ENCODE measurements at places on chromosomes 7 and 10.
A peak's percentile ranks its signal among the peaks of the same experiment; 100 is the strongest.

DNA sequence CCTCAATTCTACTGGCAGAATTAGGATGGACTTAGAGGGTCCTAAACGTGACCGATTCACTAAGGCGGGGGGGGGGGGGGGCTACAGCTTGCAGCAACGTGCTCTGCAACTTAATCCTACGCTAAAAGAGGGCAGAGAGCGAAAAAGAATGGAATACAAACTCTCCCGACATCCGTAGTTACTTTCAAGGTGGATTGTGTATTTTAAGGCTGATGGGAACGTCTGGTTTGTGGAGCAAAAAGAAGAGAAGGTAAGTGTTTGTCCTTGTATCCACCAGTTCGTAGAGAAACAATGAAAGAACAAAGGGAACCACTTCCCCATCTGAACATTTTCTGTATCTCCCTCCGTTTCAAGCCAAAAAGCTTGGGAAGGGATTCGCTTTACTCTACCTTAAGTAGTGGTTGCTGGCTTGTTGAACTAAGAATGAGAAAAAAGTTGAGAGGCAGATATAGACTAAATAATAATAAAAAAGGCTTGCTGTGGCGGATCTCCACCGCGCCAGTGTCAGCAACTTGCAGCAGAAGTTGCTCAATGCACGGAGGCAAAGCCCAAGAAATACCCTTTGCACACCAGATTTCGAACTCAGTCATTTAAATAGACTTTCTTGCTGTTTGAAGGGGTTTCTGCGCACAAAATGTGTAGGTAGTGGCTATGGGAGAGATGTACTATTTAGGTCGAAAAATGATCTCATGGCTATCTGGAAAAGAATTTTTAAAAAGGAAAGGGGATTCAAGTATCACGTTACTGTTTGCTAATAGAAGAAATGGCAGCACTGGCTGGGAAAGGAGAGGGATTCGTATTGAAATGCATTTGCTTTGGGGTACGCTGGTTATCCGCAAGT is 736 bp downstream of the SKIDA1 start:
- H3K4me3 ChIP-seq = peak overlapping the region; percentile 77
- no peaks in the 10 kb centered on the region for H3K27me3 ChIP-seq
- no peak for DNase-seq
- H3K36me3 ChIP-seq = no peaks in the 10 kb centered on the region

DNA sequence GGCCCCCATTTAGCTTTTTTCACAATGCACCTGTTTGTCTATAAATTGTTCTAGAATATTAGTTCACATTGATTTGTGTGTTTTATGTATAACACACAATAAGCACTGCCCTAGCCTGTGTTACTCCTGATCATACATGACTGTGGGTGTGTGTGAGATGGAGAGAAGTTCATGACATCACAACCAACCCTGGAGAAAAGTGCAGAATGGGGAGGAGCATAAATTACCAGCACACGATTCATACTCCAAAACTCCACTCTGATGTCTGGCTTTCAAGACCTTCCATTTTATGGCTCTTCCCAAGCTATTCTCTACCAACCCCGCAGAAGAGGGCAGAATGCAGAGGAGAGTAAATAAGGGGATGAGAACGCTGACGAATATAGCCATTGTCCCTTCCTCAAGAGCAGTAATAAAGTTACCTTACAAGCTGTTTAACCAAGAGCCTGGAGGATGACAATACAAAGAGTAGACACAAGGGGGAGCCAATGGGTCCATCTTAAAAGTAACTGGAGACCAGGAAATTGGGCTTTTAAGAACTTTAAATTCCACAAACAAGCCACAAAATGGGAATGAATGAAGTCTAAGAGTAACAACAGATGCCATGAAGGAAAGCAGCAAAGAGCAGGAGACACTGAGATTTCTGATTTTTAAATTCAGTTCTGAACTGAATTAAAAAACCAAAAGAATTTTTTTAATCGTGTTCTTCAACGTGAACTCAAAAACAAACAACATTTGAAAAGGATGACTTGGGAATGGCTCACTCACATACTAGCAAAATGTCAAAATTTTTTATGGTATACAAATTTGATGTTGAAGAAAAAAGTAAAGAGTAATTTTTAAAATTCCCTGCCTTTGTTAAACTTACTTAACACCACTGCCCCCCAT is 159.6 kb downstream of the PARD3 start:
- H3K4me3 ChIP-seq = no peak overlapping the region
- no peak for DNase-seq
- no peaks in the 10 kb centered on the region for H3K36me3 ChIP-seq
- no peaks in the 10 kb centered on the region for H3K4me1 ChIP-seq

DNA sequence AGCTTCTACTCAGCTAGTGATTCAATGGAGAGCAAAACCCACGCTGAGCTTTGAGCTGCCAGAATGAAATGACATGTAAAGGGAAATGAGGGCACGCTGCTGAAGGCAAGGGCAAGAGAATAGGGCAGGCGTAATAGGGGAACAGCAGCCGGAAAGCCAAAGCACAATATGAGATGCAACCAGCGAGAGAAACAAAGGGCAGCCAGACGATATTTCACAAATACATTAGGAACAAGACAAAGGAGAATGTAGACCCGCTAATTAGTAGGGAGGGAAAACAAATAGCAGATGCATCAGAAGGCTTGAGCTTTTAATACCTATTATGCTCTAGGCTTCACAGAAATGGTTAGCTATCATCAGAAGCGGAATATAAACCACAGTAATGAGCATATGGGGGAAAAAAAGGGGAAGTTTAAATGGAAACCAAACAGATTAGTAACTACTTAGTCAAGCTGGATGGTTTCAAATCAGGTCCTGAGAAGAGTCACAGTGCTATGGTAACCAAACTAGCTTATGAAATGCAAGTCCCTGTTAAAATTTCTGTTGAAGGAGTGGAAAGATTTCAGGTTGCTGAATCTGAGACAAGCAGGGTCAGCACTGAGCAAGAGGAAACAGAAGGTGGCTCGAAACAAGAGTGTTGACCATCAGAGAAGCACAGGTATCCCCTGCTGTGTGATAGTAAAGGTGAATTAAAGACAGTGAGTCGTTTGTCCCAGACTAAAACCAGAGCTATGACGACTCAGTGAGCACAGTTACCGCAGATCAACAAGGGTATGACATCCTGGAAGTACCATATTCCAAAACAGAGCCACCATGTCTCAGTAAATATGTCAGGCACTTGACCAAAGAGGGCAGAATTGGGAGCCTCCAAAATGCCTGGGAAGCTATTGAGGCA is 496.9 kb upstream of the CELF2 start:
- no peaks in the 10 kb centered on the region for H3K4me1 ChIP-seq
- no peak overlapping the region for H3K4me3 ChIP-seq
- no peak for DNase-seq
- no peak overlapping the region for H3K27ac ChIP-seq
- no peaks in the 10 kb centered on the region for H3K36me3 ChIP-seq

GRCh38 chr7:124310934-124311390 is 278.1 kb upstream of the TMEM229A start:
- H3K4me3 ChIP-seq = no peak overlapping the region
- no peaks in the 10 kb centered on the region for H3K36me3 ChIP-seq
- no peaks in the 10 kb centered on the region for H3K27me3 ChIP-seq
- DNase-seq = no peak
- no peak overlapping the region for H3K27ac ChIP-seq

- H3K4me3 ChIP-seq = no peak overlapping the region
- H3K27me3 ChIP-seq = no peaks in the 10 kb centered on the region
- no peak for DNase-seq
- H3K4me1 ChIP-seq = no peaks in the 10 kb centered on the region
- H3K36me3 ChIP-seq = no peaks in the 10 kb centered on the region
These were observed 11.7 kb upstream of the VIM start for GRCh38 chr10:17216217-17216900.

DNA sequence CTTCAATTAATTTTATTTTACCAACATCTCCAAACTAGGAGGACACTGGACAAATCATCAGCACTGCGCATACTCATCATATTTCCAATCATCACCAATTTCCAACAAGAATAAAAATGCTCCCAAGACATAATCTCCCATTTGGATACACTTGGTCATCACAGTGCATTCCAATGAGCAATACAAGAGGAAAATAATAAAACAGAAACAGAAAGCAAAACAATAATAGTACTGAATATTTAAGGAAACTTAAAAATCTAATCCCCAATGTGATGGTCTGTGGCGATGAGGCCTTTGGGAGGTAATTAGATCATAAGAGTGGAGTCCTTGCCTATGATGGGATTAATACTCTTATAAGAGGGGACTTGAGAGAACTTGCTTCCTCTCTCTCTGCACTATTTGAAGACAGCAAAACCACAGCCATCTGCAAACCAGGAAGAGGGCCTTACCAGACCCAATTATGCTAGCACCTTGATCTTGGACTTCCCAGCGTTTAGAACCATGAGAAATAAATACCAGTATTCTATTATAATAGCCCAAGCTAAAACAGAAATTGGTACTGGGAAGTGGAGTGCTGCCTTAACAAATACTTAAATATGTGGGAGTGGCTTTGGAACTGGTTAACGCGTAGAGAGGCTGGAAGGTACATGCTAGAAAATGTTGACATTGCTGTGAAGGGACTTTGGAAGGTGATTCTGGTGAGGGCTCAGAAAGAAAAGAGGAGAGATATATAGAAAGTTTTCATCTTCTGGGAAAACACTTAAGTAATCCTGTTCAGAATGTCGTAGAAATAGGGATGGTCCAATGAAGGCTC is 91.5 kb downstream of the JAZF1 start:
- H3K4me1 ChIP-seq = no peaks in the 10 kb centered on the region
- no peaks in the 10 kb centered on the region for H3K27me3 ChIP-seq
- H3K36me3 ChIP-seq = no peaks in the 10 kb centered on the region
- no peak for DNase-seq
- no peak overlapping the region for H3K27ac ChIP-seq
- H3K4me3 ChIP-seq = no peak overlapping the region

- H3K27ac ChIP-seq = no peak overlapping the region
- no peaks in the 10 kb centered on the region for H3K27me3 ChIP-seq
- no peak overlapping the region for H3K4me3 ChIP-seq
- H3K36me3 ChIP-seq = no peaks in the 10 kb centered on the region
These were observed 22.1 kb downstream of the CPEB3 start for GRCh38 chr10:92268748-92269147.

- H3K27ac ChIP-seq = no peak overlapping the region
- H3K4me1 ChIP-seq = no peaks in the 10 kb centered on the region
- no peaks in the 10 kb centered on the region for H3K36me3 ChIP-seq
These were observed 9.6 kb downstream of the CCL26 start for GRCh38 chr7:75762350-75762917.

GRCh38 chr10:88319960-88320517 is 263.1 kb downstream of the RNLS start:
- no peaks in the 10 kb centered on the region for H3K4me1 ChIP-seq
- no peaks in the 10 kb centered on the region for H3K27me3 ChIP-seq
- no peak overlapping the region for H3K27ac ChIP-seq
- no peak for DNase-seq
- no peaks in the 10 kb centered on the region for H3K36me3 ChIP-seq
